Right kidney (tissue), 9 donors: ENCODE measurements at places on chromosomes 2 and 18.

DNA sequence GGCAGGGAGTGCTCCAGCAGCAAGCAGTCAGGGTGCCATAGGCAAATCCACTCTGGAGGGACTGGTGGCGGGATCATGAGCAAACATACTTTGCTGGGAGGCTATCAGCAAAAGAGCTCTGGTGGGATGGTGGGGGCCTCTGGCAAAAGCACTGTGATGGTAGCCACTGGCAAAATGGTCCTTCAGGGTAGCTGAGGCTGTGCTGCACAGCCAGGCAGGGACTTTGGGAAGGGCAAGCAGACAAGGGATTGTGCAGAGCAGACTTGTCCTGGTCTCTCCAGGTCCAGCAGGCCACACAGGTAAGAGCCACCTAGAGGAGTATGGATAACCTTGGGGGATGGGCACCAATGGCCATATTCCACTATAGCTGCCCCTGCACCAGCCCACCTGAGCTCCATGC lies 129.4 kb upstream of the OTOS start:
- no peak for DNase-seq

DNA sequence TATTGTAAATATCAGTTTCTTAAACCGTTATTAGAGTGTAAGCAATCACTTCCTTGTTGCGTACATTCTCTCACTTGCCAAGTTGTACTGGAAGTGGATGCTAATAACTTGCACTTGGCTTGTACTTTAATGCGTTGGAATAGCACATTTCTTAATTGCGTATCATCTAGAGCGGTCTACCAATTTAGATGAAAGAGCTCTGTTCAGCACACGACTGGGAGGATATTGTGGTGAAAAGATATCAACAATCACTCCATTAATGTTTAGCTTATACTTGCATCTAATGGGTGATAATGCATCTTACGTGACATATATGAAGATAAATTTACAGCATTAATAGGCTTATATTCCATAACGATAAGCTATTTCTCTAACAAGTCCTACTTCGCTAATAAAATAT lies 11.7 kb upstream of the TMEFF2 start:
- no peak for DNase-seq

DNA sequence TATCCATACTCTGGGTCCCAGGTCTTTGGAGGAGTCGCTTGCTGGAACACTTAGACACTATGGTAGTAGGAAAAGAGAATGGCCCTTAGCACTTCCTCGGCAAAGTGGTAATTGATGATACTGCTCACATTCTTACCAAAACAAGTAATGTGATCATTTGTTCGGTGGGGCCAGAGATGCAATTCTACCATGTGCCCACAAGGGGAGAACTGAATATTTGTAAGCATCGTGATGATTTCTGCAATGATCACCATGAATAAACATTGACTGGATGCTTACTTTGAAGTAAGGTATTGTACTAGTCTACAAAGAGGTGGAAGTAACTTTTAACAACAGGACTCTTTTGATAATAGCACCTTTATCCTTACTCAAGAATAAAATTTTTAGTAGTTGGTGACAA lies 109.7 kb downstream of the CD8B2 start:
- no peak for DNase-seq

- no peak for DNase-seq
These were observed 1131.6 kb upstream of the TMEFF2 start for GRCh38 chr2:193326296-193326695.

DNA sequence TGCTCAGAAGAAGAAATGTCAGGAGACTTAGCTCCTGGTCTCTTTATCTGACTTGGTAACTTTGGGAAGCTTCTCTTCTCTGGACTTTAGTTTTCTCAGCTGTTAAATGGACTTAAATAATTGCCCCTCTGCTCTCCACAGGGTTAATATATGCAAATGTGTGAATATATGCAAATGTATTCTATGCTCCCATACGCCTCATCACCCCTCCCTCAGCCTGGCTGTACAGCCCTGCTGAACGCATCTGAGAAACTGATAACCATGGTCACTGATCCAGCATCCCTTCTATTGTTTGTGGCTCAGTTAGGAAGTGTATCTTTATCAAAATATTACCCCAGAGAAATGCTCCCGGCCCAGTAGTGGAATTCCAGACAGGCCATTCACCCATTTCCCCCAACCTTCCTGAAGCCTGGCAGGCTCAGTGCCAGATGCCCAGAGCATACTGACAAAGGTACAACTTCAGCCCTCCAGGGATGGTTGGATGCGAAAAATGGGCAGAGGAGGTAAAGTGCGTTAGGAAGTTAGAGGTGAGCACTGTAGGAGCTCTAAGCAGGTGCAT lies 103.4 kb downstream of the DYSF start:
- DNase-seq, result no peak

GRCh38 chr2:241978670-241979069 lies 109.1 kb downstream of the RTP5 start:
- no peak for DNase-seq
